Psoas muscle (tissue), 8 donors: ENCODE measurements at places on chromosomes 13 and 19. TPM values are rescaled to one million over a fixed set of nuclear protein-coding genes. Genes with fewer than 3 reads are reported as not detected.

DNA sequence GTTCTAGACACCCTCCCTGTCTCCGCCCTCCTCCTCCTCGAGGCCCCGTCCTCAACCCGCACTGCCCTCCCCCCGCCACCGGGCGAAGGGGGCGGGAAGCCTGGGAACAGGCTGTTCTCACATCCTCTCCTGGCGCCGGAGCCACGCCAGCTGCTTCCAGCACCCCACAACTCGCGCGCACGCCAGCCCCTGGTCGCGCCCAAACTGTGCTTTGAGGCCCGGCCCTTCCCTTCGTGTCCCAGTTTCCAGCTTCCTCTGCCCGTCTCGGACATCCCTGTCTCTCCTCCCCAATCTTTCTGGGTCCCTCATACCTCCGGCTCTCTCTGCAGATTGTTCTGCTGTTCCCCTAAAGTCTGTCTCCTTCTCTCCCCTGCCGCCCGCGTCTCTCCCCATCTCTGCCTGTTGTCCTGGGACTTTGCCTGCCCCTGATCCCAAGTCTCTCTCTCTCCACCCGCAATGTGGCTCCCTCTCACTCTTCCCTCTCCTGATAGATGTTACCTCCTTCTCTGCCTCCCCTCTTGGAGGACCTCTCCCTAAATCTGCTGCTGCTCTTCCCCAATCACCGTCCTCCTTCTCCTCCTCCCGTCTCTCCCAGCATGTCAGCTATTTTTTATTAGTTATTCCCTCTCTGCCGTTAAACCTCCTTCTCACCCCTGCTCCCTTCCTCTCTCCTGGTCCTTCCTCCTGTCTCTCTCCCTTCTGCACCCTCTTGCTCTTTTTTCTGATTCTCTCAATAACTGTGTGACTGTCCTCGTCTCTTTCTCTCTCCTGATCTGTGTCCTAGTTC, 14.2 kb downstream of the DPF1 start:
- DNase-seq: peak; percentile 82

GRCh38 chr13:94020833-94021232, 458.6 kb downstream of the DCT start:
- DNase-seq: no peak

SLC25A41 gene
- polyA plus RNA-seq: 0.43 TPM

ZNF610 gene
- 0.10 TPM for polyA plus RNA-seq

DNA sequence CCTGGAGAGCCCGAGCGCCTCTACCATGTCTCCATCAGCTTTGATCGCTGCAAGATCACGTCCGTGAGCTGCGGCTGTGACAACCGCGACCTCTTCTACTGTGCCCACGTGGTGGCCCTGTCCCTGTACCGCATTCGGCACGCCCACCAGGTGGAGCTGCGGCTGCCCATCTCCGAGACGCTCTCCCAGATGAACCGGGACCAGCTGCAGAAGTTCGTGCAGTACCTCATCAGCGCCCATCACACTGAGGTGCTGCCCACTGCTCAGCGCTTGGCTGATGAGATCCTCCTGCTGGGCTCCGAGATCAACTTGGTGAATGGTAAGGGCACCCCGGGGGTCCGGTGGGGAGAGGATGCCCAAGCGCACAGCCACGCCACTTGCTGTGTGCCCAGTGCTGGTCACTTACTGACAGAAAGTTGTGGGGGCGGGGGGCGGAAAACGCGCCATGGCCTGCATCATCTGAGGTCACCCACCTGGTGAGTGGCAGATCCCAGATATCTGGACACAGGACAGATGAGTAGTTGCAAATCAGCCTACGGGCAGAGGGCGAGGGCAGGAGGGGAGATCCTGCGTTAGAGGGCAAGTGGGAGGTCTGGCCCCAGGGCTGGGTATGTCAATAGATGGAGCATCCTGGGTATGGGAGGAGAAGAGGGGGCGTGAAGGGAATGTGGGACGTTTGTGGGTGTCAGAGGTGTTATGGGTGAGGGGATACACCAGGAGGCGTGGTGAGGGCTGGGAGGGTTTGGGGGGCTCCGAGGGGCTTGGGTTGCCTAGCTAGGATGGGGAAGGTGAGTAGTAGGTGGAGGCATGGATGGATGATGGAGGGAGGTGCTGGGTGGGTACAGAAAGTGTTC, 9.8 kb downstream of the ZSWIM4 start:
- DNase-seq: peak; percentile 77

- no peak for DNase-seq
Measured at GRCh38 chr19:15479391-15480345, at the start of gene PGLYRP2. Gene PGLYRP2 (minus strand): TSS chr19:15479501. CDS start chr19:15479371, 130 bp downstream.

DNA sequence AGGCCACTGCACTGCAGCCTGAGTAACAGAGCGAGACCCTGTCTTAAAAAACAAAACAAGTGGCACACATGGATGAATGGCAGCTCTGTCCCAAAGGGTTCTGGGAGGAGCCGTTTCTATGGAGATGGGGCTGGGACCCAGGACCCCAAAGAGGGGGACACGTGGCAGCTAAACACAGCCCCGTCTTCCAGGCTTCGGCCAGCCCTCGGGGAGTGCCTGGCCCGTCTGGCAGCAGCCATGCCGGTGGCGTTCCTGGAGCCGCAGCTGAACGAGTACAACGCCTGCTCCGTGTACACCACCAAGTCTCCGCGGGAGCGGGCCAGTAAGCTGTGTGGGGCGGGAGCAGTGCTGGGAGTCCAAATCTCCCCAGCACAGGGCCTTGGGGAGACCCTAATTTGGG, 82.4 kb downstream of the RYR1 start:
- DNase-seq: peak; percentile 38

- no peak for DNase-seq
Measured at GRCh38 chr19:1857648-1858326, 5.6 kb downstream of the KLF16 start.

DNA sequence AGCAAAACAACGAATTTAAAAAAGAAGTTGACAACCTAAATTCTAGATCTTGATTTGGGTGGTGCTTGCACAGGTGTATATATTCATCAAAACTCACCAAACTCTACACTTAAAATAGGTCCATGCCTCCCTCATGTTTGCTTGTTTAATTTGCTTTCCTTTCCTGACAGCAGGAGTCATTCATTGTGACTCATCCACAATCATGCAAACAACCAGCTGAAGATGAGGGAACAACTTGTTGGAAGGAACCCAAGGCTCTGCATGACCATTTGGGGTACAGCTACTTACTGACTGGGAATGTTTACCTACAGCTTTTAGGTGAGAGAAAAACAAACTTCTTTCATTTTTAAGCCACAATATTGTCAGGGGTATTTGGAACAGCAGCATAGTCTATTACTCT, 96.6 kb downstream of the RXFP2 start:
- no peak for DNase-seq

DNA sequence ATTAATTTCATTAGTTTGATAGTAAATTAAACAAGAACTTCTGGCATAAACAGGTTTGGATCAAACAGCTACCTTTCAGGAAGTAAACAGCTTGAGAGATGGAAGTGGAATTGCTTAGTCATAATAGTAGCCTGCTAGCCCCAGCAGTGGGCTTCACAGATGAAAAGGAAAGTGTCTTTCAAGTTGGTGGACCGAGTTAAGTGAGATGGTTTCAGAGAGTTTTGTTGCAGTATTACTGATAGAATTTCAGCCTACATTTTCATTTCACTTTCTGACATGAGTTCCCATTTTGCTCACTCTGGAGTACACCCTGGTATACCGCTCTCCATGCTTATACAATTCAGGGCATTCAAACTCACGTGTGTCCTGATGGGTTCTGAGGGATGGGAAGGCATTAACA, 2.0 kb upstream of the PTOV1 start:
- DNase-seq: no peak

SOHLH2 gene
- polyA plus RNA-seq: not detected

DNA sequence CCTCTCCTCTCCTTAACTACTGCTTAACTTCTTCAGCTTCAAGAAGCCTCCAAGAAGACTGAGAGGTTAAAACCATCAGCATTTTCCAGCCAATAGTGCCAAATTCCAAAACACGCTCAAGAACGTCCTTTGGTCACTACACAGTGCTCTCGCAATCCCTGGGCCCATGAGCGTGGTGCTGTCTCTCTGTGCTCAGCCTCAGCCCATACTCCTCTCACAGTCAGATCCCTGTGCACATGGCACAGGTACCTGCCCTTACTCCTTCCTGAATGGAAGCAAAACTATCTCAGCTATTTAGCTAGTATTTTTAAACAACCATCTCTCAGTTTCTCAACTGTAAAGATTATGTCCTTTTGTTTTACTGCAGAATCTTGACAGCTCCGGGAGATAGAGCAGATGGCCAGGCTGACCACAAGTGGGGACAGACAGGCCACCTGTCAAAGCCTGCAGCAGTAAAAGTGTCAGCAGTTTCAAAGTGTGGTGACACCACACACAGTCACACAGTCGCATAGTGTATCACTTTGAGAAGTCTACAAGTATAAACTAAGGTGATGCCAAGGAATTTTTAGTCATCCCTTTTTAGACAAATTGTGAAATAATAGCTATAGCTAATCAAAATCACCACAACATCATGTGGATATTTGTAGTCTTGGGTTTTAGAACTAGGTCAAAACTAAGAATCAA, 35.7 kb downstream of the DZIP1 start:
- no peak for DNase-seq

GRCh38 chr13:42574435-42575311, 721 bp downstream of the TNFSF11 start:
- no peak for DNase-seq

PLD3 gene
- polyA plus RNA-seq: 64.9 TPM

DNA sequence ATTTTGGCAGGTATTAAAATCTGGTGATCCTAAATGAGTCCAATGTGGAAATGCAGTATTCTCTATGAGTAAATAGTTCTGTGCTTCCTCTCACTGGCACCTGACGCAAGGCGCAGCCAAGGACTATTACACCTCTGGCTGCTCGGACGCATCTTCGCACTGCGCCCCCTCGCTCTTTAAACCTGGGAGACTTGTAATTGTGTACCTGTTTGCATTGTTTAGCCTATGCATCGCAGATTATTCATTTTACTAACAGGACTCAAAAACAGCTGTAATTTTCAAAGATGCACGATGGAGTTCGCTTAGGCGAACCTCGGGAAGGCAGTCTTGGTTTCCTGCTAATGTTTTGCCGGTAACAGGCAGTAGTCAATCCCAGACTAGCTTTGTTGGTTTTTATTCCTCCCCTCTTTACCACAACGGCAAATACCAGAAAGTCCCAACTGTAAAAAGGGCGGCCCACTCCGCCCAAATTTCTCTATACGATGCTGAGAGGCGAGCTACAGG, 113.2 kb downstream of the KCNRG start:
- DNase-seq: no peak

LCP1 gene
- polyA plus RNA-seq: 2.0 TPM

SIGLEC8 gene
- polyA plus RNA-seq: 0.09 TPM

DOHH gene
- polyA plus RNA-seq: 45.3 TPM

DNA sequence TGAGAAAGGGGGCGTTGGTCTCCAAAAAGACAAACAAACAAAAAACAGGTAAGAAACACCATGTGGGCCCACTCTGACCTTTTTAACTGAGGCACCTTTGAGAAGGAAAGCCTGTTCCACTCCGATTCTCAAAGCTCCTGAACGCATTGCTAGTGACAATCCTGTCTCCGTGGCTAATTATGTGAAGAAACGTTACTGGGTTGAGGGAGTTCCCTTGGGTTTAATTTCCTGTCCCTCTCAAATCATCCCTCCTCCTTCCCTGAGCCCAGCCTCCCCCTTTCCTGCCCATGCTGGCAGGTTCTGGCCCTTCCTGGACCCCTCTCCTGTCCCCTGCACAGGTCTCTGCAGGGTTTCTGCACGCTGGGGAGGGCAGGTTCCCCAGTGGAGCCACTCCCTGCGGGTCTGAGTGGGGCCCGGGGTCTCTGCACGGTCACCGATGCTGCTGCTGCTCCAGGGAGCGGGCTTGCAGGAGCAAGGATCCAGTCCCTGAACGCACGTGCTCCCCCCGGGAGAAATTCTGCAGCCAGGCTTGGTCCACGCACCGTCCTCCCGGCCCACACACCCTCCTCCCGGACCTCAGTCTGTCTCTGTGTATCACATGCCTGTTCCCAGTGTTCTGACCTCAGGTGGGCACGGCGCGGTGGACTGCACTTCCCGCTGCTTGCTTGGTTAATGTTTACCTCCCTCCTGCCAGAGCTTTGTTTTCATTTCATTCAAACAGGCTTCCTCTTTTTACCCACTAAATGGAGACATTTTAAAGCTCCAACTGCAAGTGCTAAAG, 76.4 kb upstream of the MCF2L start:
- no peak for DNase-seq

DCT gene
- 0.04 TPM for polyA plus RNA-seq
